NCI-H82 (cell line): ENCODE measurements at places on chromosomes 13 and 19.
A peak's percentile ranks its signal among the peaks of the same experiment; 100 is the strongest.

GRCh38 chr13:112761701-112762689 is 72.2 kb downstream of the ATP11A start:
- no peak for DNase-seq

DNA sequence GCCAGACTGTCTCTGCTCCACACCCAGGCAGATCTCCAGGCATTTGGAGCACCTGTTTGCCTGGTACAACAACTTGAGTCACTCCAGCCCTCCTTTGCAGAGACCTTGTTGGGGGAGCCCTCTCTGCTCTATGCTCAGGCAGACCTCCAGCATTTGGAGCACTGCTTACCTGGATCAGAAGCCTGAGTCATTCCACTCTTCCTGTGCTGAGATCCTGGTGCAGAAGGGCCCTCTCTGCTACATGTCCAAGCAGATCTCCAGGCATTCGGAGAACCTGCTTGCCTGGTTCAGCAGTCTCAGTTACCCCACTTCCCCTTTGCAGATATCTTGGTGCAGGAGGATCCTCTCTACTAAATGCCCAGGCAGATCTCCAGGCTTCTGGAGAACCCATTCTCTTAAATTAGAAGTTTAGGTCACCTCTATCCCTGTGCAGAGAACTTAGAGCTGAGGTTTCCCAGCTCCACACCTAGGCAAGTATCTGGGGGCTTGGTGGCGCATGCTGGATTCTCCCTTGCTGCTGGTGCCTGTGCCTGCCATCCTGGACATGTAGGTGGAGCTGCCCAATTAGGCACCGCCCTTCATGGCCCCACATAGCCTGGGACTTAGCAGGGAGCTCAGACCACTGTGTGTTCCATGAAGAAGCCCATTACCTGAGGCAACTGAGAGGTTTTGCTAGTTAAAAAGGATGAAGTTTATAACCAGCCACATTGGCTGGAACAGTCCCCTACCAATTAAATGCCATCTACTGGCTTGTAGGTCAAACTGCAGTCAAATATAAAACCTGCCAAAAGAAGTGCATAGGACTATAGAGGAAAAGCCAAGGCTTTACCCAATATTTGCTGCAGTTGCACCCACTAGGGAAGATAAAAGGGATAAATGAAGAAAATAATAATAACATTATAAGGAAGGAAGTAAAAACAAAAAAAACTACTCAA is 97.6 kb upstream of the SLITRK6 start:
- peak; percentile 23 for DNase-seq

GRCh38 chr13:47100214-47100853 is 203.5 kb upstream of the HTR2A start:
- DNase-seq, result peak; percentile 13

- no peak for DNase-seq
Measured at GRCh38 chr13:98508685-98509084, 68.2 kb downstream of the STK24 start.

DNA sequence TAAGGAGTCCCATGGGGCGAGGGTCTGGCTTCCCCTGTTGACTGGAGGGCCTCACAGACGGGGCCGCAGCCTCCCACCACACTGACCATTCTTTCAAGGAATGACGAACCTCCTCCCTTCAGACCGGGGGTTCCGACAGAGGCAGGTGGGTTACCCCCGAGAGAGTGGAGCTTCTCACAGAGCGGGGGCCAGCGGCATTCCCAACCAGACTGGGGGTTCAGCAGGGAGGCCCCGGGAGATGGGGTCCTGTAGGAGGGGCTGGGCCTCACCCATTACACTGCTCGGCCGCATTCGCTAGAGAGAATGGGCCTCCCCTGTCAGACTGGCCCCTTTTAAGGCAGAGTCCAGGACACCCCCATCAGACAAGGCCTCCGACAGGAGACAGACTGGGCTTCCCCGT is 15.6 kb upstream of the C2CD4C start:
- no peak for DNase-seq

GRCh38 chr13:28282451-28282850 is 144.1 kb downstream of the PAN3 start:
- no peak for DNase-seq

DNA sequence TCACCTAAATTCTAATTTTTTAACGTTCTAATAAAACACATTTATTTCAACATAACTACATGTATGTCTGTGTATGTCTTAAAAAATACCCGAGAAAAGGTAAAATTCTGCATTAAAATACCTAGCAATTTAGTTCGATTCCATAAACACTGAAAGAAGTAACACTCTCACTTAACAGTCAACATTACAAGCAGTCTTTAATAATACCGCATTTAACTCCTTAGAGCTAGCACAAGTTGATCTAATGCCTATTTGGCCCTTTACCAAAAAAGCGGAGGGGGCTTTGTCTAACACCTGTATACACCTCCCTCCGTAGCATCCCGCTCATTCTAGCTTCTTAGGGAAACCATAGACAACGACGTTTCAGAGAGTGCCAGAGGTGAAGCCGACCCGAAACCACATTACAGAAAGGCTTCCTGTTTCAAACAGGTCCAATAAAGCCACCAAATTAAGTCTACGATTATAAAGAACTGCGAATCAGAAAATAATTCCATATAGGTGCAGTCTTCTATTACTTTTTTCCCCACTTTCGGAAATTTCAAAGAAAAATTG is 1.2 kb downstream of the SPART start:
- peak; percentile 10 for DNase-seq

DNA sequence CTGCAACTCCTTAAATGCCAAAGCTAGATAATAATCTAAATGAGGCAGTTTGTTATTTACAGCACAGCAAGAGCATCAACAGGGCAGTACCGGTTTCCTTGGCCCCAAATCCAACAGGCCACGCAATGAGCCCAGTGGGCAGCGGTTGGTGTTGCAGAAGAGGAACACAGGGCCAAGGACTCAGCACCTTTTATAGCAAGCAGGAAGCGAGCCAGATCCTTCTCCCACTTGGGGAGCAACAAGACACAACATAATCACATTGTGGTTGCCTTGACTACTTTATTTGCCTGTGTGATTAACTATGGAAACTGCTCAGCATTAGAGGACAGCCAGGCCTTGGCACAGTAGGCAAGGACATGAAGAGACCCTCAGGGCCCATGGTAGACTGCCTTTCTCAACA is 67.1 kb upstream of the HTR2A start:
- peak; percentile 37 for DNase-seq

- DNase-seq, result peak; percentile 92
Measured at GRCh38 chr13:28324181-28324789, 170.6 kb downstream of the FLT1 start.

DNA sequence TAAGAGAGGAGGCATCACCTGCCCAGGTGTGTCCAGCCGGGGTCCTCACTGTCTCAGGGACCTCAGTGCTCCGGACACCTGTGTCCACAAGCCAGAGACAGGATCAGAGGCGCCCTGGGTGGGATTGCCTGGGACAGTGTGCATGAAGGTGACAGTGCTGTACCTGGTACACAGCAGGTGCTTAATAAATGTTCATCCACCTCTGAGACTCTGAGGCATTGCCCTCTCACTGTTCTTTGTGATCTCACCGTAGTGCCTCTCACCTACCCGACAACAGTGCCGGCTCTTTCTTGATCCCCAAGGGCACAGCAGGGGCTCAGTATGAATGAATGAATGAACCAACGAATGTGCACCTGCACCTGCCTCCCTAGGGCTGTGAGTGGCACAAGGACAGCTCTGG is 9.2 kb downstream of the RDH13 start:
- no peak for DNase-seq
